NCI-H226 (cell line): ENCODE measurements at places on chromosomes 7 and 10.

- DNase-seq, result no peak
These were observed 567 bp downstream of the KCNH2 start for GRCh38 chr7:150977382-150978125.

GRCh38 chr7:585873-586272, 66.2 kb upstream of the PDGFA start:
- no peak for DNase-seq

DNA sequence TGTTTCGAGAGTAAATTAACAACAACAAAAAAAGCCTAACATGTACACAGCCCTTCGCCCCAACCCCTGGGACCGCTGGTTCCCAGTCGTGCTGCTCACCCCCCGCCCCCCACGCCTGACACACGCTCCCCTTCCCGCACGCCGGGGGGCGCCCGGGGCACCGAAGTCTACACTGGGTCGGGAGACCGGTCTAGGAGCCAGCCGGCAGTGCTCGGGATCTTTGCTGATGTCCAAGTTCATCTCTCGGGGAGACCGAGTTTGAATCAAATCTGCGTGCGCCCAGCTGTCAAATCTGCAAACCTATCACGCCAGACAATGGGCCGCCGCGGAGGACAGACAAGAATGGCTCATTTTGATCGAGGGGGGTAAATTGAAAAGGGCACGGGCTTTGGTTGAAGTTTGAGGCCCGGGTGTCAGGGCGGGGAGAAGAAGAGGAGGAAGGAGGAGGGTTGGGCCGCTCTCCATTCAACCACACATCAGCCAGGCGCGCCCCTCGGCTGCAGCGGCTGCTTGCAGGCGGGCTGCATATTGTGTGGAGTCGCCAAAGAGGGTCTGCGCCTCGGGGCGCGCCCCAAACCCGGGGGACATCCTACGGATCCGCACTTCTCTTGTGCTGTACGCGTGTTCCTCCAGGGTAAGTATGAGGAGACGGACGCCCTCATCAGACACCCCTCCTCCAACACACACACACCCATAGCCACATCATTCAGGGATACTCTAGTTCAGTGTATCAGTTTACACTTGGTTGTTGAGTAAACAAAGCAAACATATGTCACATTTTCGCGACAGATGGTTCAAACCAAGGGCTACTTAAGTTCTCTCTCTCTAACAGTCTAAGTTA, 1.3 kb upstream of the GFRA1 start:
- no peak for DNase-seq

- no peak for DNase-seq
These were observed 33.4 kb downstream of the VWDE start for GRCh38 chr7:12370249-12370648.

GRCh38 chr10:75672842-75673241, 241.4 kb downstream of the LRMDA start:
- DNase-seq, result peak; percentile 26

DNA sequence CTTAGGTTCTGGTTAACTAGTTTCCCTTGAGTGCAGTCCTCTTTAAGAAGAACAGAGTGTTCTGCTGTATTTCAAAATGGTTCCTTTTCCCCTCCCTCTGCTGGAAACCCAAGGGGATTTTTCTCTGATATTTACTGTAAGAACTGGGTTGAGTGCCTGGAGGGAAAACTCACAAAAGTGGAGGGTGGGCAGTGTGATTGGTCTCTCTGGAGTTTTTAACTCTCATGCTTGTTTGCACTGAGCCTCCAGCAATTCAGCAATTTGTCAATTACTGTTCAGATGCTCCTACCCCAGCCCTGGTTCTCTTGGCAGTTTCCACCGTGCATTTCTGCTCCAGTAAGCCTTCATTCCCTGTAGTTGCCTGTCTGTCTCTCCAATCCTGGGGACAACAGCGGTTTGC, 273.4 kb upstream of the SORCS1 start:
- DNase-seq, result no peak

GRCh38 chr7:64463636-64464375, 99.1 kb downstream of the ZNF680 start:
- DNase-seq, result no peak

DNA sequence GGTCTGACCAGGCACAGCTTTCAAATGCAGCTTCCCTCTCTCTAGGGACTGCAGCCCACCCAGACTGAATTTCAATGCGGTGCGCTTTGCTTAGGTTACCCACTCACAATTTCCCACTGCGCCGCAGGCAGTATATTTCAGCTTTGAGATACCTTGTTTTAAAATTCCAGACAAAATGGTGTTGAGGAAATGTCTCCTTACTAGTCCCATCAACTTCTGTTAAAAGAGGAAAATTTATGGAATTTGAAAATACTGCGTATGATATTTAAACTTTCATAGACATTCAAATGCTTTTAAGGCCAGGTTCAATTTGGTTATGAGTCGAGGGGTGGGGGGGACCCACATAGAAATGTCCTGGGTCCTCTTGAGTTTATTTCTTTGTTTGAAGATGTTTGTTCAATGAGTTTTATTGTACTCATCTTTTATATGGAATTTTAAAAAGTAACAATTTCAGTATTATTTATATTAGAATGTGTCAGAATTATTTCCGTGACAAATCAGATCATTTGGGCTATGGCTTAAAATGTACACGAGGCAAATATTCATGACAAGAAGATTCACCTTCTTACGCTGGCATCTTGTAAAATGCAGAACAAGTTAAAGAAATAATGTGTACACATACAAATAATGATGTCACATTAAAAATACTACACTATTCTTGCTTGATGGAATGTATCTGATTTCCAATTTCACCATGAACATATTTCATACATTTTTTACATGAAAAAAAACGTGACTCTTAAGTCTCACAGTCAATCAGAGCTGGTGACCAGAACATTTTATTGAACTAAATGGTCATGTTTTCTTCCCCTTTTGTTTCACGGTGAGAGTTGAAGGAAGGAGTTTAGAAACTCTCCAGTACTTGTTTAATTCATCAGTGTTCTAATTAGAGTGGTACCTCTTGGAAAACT, 1.3 kb downstream of the IKZF1 start:
- DNase-seq, result no peak

DNA sequence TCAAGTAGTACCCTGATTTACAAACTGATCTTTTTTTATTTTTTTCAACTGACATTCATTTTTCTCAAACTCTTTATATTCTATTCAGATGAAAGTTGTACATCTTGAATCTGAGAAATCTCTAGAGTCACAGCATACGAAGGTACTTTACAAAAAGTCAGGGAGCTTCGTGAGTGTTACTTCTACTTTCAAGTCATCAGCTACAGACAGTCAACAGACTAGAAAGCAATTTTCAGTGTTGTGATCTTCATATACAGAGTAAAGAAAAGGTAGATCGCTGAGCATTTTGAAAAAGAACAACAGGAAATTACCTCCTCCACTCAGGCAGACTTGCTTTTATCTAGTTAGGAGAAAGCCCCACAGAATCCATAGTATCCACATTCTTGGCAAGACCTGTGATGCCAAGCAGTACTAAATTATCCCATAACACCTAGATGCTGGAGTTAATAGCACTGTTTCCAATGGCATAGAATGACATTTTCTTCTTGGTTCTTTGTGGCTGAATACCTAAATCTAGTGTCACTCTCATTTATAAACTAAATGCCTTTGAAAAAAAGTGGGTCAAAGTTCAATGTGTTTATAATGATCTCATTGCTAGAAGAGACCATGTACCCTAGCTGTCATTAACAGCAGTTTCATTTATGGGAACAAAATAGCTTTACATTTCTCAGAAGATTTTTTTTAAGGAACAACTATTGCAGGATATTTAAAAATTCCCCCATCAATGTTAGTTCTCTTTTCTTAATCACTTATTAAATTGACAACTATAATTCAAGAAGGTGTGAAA, 12.0 kb upstream of the ZNF800 start:
- DNase-seq, result no peak

DNA sequence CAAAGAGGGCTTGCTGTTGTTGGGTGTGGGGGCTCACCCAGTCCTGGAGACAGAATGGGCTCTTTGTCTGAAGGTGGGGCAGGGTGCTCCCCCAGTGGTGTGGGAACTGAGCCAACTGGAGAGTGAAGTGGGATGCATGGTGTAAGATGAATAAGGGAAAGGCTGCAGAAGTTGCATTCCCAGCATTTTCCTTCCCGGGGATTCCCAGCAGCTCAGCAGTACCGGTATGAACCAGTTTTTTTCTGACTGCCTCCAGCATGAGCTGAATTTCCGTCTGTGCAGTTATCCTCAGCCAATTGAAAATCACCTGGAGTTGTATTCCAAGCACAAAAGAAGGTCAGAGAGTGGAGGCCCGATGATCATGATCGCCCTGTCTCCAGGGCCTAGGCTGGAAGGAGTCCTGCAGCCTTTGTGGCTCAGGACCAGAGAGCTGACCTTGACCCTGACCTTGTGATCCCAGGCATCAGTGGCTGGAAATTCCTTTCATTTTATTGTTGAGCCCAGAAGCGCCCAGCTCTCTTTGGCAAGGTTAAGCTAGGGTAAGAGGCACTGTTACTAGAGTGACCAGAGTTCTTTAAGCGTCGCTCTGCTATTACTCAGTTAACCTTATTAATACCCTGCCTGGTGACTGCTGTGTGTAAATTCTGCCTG, 33.4 kb downstream of the OGDH start:
- DNase-seq, result peak; percentile 98

DNA sequence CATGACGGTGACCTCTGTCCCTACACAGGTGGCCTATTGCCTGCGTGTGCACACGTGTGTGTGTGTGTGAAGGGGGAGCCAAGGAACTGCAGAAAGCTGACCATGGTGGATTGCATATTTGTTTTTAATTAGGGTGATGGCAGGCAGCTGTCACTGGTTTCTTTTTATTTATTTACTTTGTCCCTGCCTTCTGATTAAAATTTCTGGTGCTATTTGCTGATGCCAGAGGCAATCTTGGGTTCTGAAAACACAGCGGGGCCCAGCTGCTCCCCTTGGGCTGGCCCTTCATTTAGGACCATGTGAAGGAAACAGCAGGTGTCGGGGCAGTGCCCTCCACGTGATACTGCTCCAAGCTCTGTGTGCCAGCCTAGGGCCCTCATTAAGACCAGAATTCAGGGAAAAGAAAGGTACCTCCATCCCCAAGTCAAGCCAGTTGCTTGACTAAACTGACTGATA, 71.3 kb upstream of the PODXL start:
- no peak for DNase-seq

- no peak for DNase-seq
These were observed 178.1 kb upstream of the GALNT17 start for GRCh38 chr7:70953796-70954195.

- peak; percentile 50 for DNase-seq
These were observed at the start of gene FGFR2 for GRCh38 chr10:121598263-121599249. FGFR2 (minus strand) TSS chr10:121598444; CDS start chr10:121593817, 4,627 bp downstream.

GRCh38 chr10:123769647-123770046, 103.5 kb downstream of the GPR26 start:
- no peak for DNase-seq

GRCh38 chr10:117409549-117410305, 34.5 kb upstream of the PDZD8 start:
- no peak for DNase-seq

GRCh38 chr7:45721686-45722598, 147.8 kb downstream of the ADCY1 start:
- DNase-seq, result no peak

DNA sequence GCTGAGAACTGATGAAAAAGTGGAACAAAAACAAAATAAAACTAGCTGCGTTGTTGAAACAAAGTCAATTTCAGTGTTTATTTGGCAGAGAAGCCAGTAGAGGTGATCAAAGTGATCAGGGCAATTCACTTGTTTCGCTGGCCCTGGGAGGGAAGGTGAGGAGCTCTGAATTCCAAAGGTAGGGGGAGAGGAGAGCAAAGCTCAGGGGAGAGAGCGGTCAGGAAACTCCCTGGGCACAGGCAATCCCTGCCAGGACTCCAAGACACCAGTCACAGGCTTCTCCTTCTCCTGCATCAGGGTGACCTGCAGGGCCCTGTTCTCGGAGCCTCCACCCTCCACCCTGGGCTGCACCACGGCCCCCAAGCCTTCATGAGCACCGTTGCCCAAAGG, 6.8 kb upstream of the KIAA1217 start:
- DNase-seq, result no peak

DNA sequence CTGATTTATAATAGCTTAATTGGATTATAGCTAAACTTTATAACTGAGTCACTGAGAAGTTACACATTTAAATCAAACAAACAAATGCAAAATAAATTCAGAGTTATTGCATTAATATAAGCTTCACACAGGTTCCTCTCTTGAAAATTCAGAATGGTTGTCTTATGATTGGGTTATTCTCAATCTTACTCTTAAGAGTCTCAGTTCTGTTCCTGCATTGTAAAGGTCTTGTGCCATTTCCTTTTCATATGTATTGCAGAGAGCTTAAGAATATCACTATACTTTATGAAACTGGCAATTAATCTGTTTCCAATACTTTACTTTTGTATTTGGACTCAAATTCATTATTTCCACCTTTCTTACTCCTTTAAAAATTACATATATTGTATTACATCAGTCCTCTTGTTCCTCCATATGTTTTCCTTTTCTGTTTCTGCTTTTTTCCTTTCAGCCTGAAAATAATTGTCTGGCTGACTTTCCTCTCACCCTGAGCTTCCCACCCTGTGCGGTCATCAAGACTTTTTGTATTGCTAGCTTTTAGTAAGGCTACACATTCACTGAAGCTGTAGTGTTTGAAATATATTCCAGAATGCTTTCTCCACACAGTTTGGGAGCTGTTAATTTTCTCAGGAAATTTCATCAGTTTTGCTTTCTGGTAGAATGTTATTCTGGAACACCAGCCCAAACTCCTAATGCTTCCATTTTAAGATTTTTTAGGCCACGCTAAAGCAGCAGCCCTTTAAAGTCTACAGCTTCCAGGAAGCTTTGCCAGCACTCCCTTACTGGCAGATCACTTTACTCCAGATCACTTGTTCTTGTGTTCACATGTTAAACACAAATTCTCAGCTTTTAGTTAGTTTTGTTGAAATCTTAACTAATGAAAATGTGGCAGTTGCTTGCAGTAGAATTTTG, 139.4 kb downstream of the KCND2 start:
- DNase-seq, result no peak

- no peak for DNase-seq
These were observed 12.8 kb downstream of the BCL7B start for GRCh38 chr7:73544678-73545077.

DNA sequence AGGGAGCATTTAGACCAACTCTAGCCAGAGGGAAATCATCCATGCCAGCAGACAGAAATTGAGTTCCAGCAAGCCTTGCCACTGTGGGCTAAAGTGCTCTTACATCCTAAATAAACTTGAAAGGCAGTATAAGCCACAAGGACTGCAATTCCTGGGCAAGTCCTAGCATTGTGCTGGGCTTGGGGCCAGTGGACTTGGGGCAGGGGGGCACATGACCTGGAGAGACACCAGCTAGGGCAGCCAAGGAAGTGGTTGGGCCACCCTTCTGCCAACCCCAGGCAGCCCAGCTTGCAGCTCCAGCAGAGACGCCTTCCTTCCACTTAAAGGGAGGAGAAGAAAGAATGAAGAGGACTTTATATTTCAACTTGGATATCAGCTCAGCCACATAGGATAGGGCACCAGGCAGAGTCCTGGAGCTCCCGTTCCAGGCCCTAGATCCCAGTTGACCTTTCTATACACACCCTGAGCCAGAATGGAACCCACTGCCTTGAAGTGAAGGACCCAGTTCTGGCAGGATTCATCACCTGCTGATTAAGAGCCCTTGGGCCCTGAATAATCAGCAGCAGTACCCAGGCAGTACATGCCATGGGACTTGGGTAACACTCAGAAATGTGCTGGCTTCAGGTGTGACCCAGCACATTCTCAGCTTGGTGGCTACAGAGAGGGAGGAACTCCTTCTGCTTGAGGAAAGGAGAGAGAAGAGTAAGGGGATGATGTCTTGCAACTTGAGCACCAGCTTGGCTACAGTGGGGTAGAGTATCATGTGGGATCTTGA, 153.0 kb downstream of the GNAI1 start:
- no peak for DNase-seq

GRCh38 chr10:47165711-47166404, 134.1 kb upstream of the GDF10 start:
- peak; percentile 35 for DNase-seq
